ENCODE measurements at places on chromosomes 1 and 21.

DNA sequence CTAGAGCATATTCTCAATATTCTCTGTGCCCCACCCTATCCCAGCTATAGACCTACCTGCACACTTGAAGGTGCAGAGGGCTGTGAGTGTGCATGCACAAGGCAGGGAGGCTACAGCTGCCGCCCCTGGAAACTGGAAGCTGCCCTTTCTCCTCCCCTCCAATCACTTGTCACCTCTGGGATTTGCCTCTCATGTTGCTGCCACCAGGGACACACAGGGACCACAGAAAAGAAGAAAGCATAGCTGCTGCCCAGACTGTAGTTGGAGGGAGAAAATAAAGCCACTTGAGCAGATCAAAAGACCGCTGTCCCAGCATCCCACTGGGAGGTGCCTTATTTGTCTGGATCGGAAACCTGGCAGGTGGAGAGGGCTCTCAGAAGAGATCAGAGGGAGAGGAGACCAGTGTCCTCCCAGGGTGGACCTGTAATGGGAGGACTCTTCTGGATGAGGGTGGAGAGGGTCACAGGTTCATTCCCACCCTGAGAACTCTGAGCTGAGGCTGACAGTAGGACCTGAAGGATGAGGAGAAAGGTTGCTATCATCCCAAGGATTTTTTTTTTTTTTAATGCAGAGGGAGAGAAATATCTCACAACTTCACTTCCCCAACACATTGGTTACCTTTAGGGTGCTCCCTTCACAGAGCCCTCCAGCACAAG lies 7.6 kb upstream of the INPP5B start:
- DNase-seq = no peak

GRCh38 chr21:45981151-45982091 lies at the start of gene COL6A1:
TSS of gene COL6A1 (plus strand) at chr21:45981770. CDS start at chr21:45981851, 81 bp downstream.
- DNase-seq = peak; percentile 36

- peak; percentile 38 for DNase-seq
Measured at GRCh38 chr1:244077473-244078220, 26.6 kb downstream of the ZBTB18 start.

DNA sequence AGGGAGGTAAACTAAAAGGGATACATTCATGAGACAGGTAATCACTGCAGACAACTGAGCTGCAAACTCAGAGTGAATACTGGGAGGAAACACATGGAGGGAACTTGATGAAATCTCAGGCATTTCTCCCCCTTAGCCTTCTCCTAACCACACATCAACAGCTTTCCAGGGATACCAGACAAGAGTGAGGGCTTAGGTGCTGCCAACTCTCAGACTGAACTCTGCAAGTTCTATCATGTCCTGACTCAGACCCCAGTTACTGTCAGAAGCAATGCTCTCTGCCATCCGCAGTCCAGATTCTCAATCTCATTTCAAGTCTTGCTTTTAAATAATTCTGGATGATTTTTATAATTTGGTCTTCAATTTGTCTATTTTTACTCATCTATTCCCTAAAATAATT lies 267.3 kb downstream of the LTN1 start:
- no peak for DNase-seq

GRCh38 chr1:192998536-192998935 lies 60.6 kb downstream of the UCHL5 start:
- no peak for DNase-seq

GRCh38 chr1:198678901-198679329 lies 40.1 kb downstream of the PTPRC start:
- DNase-seq = no peak

GRCh38 chr1:52237430-52237829 lies 95.5 kb downstream of the ZFYVE9 start:
- no peak for DNase-seq

All from C1 segment of cervical spinal cord (tissue), 14 donors.